ENCODE measurements at places on chromosomes 5 and 9.

GRCh38 chr5:130652176-130652575, 512.9 kb downstream of the HINT1 start:
- peak; percentile 77 for DNase-seq

GRCh38 chr5:59420596-59420995, 472.9 kb downstream of the PDE4D start:
- DNase-seq, result no peak

DNA sequence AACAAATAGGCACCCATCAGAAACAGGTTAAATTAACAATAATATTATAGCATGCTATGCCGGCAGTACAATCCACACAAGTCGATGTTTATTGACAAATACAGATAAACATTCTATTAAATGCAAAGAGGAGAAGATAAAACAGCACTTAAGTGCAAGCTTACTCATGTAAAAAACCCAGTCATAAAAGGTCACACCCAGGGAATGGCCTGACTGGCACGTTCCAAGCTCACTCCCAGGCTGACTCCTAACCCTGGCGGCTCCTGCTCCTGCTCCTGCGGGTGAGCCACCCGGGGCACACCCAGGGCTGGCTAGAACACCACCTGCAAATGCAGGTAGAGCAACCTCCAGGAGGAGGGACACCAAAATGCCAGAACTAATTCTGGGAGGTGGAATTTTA, 66.9 kb downstream of the SEMA4D start:
- no peak for DNase-seq

DNA sequence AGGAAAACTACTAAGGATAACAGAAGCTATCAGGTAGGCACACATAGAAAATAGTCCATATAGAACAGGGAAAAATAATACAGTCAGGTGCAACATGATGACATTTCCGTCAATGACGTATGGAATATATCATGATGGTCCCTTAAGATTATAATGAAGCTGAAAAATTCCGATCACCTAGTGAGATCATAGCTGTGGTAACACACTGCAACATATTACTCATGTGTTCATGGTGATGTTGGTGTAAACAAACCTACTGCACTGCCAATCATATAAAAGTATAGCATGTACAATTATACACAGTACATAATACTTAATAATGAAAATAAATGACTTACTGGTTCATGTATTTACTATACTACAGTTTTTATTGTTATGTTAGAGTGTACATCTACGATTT, 60.0 kb downstream of the MEGF9 start:
- no peak for DNase-seq

DNA sequence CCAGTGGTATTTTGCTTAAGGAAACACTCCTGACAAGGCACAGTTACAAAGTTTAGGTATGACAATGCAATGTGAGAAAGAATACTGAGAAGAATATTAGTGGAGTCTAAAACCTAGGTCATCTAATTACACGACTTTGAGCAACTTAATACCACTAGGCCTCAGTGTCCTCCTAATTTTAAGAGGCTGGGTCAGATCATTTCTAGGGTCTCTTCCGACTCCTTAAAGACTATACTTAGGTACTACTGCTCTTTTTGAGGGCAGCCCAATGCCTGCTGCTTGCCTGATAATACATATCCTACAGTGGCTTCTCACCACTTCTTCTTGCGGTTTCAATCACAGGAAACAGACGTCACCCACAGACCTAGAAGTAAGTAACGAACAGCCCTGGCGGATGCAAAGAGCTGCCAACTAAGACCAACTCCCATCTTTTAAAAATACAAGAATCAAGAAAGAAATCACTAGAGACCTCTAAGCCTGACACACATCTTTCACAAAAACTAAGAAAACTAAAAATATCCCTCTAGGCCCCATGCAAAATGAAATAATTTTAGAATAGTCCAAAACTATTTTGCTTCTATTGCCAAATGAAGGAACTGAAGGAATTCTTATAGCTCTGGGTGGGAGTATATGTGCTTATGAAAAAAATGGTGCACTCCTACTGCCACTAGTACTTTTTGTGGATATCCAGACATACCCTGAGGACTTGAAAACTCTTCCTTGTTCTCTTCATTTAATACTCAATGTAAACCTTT, 13.1 kb downstream of the DIAPH1 start:
- DNase-seq, result no peak

- DNase-seq, result no peak
Measured at GRCh38 chr5:61371474-61371873, 39.4 kb downstream of the ZSWIM6 start.

DNA sequence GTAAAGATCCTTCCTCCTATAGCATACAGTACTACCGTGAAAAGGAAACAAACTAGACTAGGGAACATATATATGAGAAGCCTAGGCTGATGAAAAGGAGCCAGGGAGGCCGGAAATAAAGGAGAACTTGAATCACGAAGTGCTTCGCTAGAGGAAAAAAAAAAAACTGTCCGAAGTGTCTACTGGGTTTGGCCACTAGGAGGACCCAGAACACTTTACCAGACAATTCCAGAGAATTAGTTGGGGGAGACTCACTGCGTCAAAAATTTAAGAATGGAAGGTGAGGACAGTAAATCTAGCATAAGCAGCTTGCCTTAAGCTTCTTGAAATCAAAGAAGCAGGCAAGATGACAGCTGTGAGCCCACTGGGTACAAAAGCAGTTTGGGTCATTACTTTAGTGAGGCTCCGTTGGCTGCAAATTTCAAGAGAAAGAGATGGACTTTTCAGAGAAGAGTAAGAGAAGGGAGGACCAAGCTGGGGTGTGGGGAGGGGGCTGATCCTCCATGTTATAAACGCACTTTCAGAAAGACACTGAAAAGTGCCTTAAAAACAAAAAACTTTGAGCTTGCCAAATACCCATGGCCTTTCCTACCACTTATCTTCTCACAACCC, 47.4 kb downstream of the P4HA2 start:
- DNase-seq, result peak; percentile 83

GRCh38 chr9:98218562-98219363, 26.3 kb upstream of the CORO2A start:
- DNase-seq, result no peak

DNA sequence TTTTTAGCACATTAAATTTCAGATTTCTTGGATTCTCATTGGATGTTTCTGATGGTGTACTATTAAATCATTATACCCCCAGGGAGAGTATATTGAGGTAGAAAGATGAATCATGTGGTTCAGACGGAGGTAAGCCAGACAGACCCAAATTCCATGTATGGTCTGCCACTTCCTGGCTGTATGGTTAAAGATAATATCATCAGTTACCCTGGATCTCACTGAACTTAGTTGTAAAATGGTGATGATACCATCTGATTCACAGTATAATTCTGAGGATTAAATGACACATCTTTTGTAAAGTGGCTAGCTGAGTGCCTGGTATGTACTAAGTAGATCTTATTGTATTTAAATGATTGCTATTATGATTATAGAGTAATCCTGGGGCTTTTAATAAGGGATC, 9.3 kb downstream of the SLC27A6 start:
- no peak for DNase-seq

GRCh38 chr9:113656771-113657670, 193.5 kb downstream of the RGS3 start:
- peak; percentile 72 for DNase-seq

GRCh38 chr9:79630521-79631403, 59.0 kb downstream of the TLE4 start:
- no peak for DNase-seq

DNA sequence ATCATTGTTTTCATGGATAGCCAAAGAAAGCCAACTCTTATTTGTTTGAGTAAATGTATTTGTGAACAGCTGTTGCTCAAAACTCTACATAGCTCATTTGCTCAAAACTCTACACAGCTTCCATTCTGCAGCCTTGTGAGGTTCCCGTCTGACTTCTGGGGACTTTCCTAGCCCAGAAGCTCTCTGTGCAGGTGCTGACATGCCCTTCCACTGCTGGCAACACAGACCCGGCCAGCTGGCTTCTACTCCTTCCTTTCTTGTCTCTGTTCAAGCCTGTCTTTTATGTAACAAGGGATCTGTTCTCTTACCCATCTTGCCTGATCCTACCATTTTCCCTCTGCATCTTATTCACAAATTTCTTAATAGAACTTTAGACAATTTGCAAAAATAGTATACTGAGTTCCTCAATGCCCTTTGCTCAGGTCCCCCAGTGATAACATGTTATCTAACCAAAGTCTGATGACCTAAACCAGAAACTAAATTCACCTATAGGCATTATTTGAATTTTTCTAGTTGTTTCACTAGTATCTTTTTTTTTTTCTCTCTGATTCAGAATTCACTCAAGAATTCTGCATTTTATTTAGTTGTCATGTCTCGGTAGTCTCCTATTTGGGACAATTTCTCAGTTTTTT, 556.5 kb upstream of the SEMA6A start:
- no peak for DNase-seq

GRCh38 chr5:18395126-18396110, 761.2 kb downstream of the TAF11L14 start:
- DNase-seq, result no peak

GRCh38 chr9:68751556-68751955, 46.5 kb downstream of the PIP5K1B start:
- no peak for DNase-seq

DNA sequence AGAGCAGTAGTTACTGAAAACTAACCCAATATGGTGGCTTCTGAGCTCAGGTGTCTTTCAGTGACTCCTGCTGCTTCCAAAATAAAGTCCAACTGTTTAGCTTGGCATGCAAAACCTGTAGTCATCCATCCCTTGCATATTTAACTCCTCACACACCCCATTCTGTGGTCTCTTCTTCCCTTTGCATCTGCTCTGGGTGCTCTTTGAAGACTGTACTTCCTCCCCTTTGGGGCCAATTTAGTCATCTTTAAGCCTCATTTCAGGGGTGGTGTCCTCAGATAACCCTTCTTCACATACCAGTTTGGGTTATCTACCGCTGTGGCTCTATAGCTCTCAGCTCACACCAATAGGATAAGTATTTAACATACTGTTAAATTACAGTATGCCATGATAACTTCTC, 209.9 kb upstream of the DMRT1 start:
- DNase-seq, result peak; percentile 21

DNA sequence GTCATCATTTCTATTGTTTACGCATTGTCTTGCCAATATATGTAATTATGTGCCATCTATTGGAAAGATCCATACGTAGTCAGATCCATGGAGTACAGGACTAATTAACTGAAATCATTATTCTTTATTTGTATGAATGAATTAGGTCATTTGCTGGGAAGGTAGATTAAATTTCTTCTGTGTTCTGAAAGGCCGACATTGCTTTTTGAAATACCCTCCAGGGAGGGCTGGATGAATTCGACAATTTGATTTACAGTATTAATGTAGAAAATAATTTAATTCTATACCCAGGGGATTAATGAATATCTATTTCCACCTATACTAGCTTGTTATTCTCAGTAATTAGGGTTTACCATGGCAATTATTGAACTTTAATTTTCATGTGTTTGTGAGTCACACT, 117.6 kb downstream of the CHSY3 start:
- DNase-seq, result no peak

GRCh38 chr5:96079075-96079474, 117.4 kb upstream of the ELL2 start:
- DNase-seq, result no peak

DNA sequence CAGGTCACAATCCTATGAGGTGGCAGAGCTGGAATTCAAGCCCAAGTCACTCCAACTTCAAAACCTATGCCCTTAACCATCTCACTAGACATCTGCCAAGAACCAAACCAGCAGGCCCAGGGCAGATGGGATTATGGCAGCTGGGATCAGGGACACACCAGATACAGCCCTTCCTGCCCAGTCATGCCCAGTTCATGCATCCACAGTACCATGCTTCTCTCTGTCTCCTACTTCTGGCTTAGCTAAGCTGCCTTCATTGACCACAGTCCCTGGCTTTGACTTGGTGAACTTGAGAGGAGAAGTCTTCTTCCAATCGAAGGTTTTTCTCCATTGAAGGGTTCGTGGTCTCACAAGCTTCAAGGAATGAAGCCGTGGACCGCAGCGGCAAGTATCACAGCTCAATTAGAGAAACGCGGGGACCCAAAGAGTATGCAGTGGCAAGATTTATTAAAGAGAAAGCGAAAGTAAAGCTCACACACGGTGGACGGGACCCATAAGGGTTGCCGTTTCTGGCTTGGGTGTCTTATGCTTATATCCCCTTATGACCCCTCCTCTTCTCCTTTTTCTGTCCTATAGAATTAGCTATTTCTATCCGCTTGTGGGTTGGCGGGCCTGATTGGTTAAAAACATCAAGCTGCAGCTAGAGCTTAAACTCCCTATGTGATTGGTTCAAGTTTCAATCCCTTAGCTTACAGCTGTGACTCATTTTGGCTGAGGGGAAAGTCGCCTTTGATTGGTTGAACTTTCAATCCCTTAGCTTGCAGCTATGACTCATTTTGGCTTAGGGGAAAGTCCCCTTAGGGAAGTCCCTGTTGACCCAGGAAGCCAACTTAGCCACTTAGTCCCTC, 101.2 kb downstream of the TRIM36 start:
- no peak for DNase-seq

GRCh38 chr5:103741984-103742383, 179.4 kb upstream of the NUDT12 start:
- DNase-seq, result no peak

- peak; percentile 59 for DNase-seq
Measured at GRCh38 chr9:79572608-79573411, 1.0 kb downstream of the TLE4 start.

DNA sequence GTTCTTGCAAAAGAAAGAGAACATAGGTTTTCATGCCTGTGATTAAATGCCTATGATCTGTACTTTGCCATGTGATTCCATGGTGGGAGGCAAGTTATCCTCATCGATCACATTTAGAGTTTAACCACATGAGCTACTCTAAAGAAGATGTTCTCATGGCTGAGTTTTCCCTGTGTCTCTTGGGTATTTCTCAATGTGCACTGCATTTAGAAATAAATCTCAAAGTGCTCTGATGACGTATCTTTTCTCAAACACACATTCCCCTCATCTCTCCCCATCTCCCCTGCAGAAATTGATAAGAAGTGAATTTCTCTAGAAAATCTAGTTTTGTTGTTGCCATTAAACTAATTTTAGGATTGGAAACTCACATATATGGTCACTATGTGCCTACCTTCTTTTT, 282.2 kb downstream of the SEMA5A start:
- no peak for DNase-seq

GRCh38 chr5:43658509-43658908, 55.5 kb downstream of the NNT start:
- DNase-seq, result no peak

GRCh38 chr5:68445257-68446069, 229.9 kb downstream of the PIK3R1 start:
- DNase-seq, result no peak

- DNase-seq, result no peak
Measured at GRCh38 chr5:176334031-176334770, 27.4 kb downstream of the KIAA1191 start.

GRCh38 chr5:141650851-141651727, at the start of gene FCHSD1:
Gene FCHSD1, minus strand, starts transcription at chr5:141651418. Its CDS starts 50 bp downstream, at chr5:141651368.
- peak; percentile 84 for DNase-seq

- no peak for DNase-seq
Measured at GRCh38 chr5:95178046-95178651, 106.7 kb downstream of the MCTP1 start.

DNA sequence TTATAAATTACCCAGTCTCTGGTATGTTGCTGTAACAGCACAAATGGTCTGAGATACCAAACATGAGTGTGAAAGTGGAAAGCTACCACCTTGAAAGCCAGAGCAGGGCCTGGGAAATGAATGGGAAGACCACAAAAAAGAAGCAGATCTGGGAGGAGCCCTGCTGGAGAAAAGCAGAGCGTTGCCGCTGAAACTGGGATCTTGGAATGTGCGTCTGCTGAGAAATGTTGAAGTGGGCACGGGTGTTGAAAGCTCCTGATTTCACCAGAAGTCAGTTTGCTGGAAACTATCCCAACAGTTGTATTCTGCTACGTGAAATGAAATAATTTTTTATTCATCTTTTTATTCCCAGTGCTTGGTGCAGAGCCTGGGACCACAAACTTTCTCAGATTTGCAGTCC, 40.0 kb downstream of the NUDT12 start:
- DNase-seq, result no peak
